ENCODE measurements at places on chromosomes 4 and X.

DNA sequence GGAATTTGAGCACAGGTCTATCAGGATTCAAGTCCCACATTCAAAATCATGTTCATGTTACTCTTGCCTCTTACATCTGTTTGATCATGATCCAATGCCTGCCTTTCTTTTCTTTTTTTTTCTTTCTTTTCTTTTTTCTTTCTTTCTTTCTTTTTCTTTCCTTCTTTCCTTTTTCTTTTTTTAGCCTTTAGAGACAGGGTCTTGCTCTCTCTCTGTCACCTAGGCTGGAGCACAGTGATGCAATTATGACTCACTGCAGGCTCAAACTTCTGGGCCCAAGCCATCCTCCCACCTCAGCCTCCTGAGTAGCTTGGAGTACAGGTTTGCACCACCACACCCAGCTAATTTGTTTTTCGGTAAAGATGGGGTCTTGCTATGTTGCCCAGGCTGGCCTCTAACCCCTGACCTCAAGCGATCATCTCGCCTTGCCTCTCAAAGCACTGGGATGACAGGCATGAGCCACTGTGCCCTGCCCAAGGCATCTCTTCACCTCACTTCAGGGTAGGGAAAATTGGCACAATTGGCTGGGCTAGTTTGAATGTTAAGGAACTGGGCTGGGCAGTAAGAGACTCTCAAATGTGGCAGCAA, 359.2 kb downstream of the FBXW7 start:
- no peak for DNase-seq

GRCh38 chr4:52250154-52250553, 199.1 kb downstream of the SPATA18 start:
- DNase-seq: no peak

DNA sequence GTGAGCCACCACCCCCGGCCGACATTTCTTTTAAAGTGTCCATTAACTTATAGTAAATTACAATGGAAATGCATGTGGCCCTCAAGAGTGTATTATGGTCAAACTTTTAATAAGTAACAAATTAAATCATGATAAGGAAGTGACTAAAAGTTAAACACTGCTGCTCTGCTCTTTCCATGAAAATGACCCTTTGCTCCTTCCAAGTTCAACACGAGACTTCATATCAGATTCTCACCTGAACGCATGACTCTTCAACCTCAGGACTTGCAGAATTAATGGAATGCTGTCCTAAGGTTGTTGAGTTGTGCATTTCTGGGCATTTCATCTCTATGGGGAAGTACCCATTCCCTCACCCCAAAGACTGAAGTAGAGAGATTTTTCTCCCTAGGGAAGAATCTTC, 27.1 kb downstream of the AWAT2 start:
- no peak for DNase-seq

DNA sequence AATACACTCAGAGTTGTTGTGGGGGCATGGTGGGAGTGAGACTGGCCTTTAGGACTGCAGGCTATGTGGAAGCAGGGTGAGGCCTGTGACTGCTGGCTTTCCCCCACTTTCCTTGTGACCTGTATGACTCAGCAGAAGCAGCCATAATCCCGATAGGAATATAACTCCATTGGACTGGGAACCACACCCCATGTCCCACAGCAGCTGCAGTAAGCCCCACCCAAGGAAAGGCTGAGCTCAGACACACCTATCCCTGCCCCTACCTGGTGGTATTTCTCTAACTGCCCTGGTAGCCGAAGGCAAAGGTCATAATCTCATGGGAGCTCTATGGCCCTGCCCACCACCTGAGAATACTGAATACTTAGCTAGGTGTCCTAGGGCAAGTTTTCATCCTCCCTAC, 169.3 kb downstream of the GC start:
- DNase-seq: peak; percentile 26

- no peak for DNase-seq
Measured at GRCh38 chrX:29555465-29556091, 659.8 kb upstream of the MAGEB2 start.

- DNase-seq: no peak
Measured at GRCh38 chr4:26322346-26322745, 1.5 kb downstream of the RBPJ start.

GRCh38 chr4:173091362-173091761, 77.2 kb upstream of the GALNT7 start:
- DNase-seq: no peak

DNA sequence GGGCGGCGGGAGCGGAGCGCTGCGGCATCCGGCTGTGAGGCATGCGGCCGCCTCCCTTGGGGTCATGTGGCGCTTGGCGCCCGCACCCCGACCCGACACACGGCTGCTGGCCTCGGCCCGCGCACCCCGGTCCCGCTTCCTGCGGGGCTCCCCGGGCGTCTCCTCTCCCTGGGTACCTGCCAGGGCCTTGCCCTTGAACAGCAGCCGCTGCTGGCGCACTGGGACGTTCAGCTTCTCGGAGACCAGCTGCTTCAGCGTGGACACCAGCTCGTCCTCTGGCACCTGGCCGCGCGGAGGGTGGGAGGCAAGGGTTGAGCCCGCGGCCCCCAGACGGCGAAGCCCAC, 391 bp downstream of the UBL4A start:
- DNase-seq: no peak

DNA sequence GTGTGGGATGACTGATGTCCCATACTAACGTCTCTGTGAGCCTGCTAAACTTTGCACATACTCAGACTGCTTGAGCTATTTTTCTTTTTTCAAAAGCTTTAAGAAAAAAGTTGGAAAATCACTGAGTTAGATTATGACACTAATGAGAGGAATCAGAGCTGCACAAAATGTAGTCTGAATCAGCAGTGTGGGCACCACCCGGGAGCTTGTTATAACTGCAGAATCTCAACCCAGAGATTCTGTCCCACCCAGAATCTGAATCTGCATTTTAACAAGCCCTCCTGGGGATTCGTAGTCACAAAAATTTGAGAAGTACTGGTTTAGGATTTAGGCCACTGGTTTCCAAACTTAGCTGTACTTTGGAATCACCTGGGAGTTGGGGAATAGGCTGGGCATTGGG, 102.1 kb upstream of the MID1IP1 start:
- no peak for DNase-seq

DNA sequence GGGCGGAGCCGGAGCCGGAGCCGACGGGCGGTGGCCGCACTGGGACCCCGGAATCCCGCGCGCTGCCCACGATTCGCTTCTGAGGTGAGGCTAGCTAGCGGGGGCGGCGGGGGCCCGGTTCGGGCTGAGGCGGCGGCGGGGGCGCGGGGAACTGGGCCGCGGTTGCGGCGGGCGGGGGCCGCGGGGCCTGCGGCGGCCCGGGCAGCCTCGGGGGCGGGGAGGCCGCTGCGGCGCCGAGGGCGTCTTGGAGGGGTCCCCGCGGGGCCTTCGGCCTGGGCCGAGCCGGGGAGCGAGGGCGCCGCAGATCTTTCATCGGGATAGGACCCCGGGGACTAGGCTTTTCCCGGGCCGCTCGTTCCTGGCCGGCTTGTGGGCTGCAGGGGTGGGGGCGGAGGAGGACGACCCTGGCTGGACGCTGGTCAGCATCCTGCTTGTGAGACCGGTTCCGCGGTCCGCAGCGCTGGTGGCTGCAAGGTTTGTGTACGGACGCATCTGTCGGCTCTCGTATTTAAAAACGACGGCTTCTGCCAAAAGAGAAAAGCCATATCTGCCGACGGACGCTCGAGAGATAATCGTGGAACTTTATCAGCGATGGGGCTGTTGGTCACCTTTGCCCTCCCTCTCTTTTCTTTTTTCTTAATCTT, 419 bp downstream of the ADD1 start:
- no peak for DNase-seq

GRCh38 chr4:184528051-184528450, 53.7 kb upstream of the IRF2 start:
- no peak for DNase-seq

GRCh38 chr4:37757121-37757520, 69.4 kb upstream of the PGM2 start:
- DNase-seq: no peak

DNA sequence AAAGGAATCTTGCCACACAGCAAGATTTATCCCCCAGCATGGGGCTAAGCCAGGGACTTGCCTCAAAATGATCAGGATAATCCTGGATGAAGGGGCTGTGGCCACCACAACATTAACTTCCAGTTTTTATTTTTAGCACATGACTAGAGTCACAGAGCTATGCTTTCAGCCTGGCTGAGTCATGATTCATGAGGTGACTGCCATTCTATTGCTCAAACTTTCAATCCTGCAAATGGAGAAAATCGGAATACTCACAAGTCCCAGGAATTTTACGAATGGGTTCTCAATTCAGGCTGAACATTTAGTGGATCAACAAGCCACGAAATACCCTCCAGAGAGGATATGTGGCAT, 70.7 kb upstream of the HPGD start:
- no peak for DNase-seq

DNA sequence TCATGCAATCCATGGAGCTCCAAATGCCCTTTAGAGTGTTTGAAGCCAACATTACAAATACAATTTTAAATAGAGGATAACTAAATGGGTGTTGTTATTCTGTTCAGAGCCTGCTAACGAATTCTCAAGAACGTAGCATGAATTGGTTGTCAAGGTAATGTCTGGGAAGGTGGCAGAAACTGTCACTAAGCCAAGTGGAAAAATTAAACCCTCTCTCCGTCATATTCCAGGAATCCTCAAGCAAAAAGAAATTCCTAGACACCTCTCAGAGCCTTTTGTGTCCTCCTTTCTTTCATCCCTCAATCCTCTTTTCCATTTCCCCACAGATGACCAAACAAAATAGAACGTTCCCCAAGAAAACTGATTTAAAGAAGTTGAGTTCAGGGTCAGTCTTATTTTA, 204.0 kb downstream of the MID1 start:
- DNase-seq: no peak

GRCh38 chr4:73730292-73730691, 10.1 kb upstream of the CXCL8 start:
- no peak for DNase-seq

GRCh38 chr4:145891958-145892357, 46.7 kb downstream of the ZNF827 start:
- no peak for DNase-seq

- DNase-seq: no peak
Measured at GRCh38 chr4:143273160-143273917, 63.3 kb upstream of the GAB1 start.

GRCh38 chr4:38319456-38320342, 344.3 kb upstream of the KLF3 start:
- DNase-seq: peak; percentile 97

All from left colon (tissue), 2 donors.